ENCODE measurements at places on chromosomes 3 and 15.

DNA sequence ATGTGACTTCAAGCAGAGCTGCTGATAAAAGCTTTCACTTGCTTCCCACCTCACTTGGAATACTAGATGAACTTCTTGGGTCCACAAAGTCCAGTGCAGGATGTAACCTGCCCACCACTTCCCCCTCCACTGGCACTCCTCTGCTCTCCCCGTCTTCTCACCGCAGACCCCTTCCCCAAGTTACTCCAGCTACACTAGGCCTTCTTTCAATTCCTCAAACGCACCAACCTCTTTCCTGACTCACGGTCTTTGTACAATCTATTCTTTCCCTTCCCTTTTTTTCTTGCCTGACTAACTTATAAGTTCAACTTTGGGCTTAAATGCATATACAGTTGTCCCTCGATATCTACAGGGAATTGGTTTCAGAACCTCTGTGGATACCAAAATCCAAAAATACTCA is 5.2 kb upstream of the ATP13A3 start:
- DNase-seq = no peak

DNA sequence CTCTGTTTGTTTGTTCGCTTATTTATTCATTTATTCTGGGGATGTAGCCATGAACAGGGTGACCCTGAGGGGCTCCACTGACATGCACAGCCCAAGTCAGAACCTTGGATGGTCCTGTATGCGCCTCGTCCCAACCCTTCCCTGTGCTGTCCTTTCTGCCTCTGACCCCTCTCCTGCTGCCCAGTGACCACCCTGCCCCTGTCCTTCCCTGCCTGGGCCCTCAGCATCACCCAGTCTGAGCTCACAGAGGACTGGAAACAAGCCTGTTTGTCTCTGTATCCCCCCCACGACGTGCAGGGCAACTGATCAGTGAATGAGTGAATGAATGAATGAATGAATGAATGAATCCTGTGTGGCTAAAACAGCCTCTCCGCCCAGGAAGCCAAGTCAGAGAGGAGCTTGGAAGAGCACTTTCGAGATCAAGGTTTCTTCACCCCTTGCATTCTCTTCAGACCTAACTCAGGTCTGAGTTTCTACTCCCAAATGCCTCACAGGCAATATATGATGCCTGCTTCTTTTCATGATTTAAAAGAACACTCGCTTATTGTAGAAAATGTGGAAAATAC is 157.7 kb downstream of the SMAD6 start:
- peak; percentile 9 for DNase-seq

- no peak for DNase-seq
Observed at GRCh38 chr3:141619450-141619849, 118.6 kb upstream of the RNF7 start.

DNA sequence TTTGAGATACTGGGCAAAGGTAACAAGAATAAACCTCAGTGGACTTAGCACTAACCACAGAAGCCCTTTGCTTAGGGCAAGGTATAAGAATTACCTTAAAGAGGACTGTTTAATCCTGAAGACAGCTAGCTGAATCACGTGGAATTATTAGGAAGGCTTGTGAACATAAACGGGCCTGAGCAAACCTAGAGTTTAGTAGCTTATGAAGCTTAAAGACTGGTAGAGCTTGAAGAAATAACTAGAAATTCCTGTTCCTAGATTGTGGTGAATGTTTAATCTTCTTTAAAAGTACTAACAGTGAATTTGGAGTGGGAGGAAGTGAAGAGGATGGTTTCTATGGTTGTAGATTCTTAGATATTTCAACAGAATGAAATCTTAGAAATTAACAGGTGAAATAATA is 428.9 kb upstream of the THRB start:
- DNase-seq = no peak

DNA sequence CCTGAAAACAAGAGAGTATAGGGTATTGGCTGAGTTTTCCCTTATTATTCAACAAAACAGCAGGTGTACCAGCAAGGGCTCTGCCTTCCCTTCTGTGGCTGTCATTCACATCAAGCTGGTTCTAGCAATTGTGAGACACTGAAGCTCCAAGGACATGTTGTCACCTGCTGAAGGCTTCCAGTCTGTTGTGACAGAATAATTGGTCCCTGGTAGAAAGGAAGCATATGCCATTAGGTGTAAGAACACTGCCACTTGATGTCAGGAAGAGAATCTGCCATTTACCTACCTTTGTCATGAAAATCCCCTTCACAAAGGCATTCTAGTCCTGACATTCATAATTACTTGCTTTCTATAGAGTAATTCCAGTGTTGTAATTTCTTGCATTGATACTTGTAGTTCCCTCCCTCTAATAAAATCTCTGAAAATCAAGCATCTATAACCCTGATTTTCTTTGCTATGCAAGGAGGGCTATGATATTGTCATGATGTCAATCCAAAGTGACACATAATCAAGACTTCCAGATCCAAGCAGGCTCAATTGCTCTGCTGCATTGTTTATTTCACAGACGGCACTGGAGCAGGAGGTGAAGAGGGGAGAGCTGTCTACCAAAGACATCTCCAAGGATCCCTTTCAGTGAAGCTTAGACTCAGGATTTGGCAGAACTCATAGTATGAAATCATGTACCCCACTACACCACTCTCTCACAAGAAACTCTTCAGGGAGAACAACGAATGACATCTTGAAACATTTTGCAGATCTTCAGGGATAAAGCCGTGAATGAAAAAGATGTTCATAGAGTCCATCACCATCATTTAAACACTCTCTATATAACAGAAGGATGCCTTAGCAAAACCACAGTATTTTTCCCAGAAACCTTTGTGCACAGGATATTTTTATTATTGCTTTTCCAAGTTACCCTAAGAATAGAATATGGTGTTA is 425.3 kb downstream of the RBMS3 start:
- DNase-seq = no peak

DNA sequence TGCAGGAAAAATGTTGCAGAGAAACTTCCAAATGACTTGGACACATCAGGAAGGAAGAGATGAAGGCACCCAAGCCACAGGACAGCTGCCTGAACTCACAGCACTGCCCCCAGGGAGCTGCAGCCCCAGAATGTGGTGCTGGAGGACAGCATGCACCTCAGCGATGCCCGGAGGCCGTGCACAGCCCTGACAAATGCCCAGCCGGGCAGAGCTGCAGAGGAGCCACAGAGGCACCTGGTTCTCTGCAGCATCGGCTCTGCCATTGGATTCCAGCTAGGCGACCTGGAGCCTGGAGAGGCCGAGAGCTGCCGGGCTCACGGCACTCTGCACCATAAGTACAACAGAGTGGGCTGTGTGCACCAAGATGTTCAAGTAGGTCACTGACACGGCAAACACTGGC is 97.5 kb downstream of the OCA2 start:
- DNase-seq = no peak

GRCh38 chr3:58490860-58491501 is 915 bp upstream of the KCTD6 start:
- peak; percentile 61 for DNase-seq

DNA sequence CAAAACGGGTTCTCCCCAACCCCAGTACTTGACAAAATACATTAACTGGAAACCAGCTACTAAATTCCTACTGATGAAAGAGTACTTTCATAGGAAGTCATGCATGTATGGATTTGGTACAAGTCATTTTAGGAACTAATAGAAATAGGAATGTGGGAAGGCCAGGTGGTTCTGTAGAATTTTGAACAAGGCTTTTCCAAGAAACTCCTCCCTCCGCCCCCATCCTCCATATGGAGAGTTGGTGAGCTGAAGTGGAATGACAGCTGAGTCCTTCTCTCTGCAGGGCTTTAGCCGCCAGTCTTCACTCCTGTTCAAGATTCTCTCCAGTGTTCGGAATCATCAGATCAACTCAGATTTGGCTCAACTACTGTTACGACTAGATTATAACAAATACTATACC is 33.2 kb downstream of the TUBGCP4 start:
- no peak for DNase-seq

GRCh38 chr15:39376371-39376909 is 204.4 kb upstream of the THBS1 start:
- no peak for DNase-seq

- DNase-seq = no peak
Observed at GRCh38 chr3:101138817-101139216, 145.6 kb upstream of the ABI3BP start.

- peak; percentile 68 for DNase-seq
Observed at GRCh38 chr3:38136393-38136776, 542 bp downstream of the ACAA1 start.

DNA sequence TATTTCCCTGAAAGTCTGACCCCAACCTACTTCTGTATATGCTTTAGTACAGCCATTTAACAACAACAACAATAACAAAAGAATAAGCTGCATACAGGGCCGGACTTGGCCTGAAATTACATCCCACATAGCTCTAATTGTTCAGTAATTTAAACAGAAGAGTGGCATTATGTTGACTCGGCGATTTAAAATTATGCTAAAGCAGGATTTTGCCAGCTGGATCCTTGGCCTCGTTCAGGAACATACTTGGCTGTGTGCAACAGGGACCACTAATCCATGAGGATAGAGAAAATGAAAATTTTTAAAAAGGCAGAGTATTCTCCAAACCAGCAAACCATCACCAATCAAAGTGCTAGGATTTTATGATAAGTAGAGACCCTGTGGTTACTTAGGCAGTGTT is 433.1 kb upstream of the RBMS3 start:
- DNase-seq = no peak

DNA sequence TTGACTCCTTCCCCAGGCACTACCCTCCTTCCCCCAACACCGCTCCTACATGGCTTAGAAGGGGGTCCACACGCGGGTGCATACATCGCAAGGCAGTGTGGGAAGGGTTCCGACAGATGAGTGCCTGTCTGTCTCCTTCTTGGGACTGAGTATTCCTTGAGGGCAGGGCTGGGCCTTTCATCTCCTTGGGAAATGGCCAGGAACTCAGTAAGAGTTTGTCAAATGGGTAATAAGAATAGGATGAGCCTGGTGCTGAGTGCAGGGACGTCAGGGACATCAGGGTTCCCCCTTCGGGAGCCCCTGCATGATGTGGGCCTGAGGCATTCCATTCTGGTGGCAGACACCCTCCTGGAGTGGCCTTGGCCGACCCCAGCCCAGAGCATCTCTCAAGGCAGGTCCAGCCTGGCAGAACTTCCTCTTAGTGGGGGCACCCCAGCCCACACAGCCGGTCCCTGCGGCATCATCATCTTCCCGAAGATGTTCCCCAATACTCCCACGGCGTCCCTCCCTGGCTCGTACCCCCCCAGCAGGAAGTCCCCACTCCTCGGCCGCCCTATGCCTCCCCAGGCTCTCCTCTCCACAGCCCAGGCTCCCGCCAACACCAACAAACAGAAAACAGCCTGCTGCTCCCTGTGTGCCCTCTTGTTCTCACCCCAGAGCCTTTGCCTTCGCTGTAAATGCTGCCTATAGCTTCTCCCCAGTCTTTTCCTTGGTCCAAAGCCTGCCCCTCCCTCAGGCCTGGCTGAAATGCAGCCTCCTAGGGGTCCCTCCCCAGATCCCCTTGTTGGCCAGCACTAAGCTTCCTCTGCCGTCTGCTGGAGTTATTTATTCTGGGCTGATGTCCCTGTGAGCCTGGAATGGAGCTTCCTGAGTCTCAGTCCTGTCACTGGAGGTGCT is 67.5 kb upstream of the LCTL start:
- DNase-seq = no peak

DNA sequence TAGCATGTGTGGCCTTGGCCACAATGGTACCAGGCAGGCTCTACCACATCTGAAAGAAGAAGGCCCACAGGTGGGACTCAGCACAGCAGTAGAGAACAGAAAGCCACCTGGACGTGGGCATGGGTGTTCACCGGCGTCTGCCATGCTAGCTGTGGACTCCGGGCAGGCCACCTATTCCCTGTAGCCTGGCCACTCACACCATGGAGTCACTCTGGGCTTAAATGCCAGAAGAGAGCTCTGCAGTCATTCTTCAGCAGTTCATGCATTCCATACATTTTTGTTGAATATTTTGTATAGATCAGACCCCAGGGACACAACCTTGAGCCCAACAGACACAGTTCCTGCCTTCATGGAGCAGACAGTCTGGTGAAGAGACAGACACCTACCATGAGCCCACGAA is 138.6 kb downstream of the SRGAP3 start:
- no peak for DNase-seq

GRCh38 chr15:60520825-60521368 is 42.0 kb upstream of the ICE2 start:
- peak; percentile 68 for DNase-seq

DNA sequence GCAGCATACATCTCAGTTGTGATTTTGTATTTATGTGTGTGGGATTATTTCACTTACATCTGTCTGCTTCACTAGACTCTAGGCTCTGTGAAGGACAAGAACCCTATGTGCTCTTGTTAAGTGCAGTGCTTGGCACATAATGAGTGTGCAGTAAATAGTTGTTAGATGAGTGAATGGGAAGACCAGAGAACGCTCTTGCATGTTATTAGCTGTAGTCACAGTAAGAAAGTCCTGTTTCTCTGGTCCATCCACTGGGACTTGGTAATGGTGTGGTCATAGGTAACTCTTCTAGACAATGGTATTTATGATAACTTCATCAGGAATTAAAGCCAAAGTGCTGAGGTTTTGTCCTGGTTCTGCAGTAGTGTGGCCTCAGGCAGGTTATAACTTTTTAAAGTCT is 1.4 kb upstream of the AQP9 start:
- no peak for DNase-seq

DNA sequence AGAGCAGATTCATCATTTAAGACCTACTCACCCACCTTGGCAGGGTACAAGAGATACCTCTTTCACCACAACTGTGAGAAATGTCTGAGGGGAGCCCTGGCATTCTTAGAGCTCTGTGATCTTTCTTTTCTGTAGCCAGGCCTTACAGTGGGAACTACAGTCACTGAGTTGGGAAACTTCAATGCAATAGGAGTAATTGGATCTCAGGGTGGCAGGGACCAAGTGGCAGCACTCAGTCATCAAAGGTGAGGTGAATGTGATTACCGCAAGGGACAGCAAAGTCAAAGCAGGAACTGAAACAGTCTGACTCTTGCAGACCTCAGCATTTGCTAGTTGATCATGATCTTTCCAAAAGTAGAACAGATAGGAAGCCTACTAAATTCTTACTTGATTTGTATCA is 7.2 kb upstream of the MCF2L2 start:
- no peak for DNase-seq

- no peak for DNase-seq
Observed at GRCh38 chr15:31274496-31275330, 51.9 kb upstream of the KLF13 start.

DNA sequence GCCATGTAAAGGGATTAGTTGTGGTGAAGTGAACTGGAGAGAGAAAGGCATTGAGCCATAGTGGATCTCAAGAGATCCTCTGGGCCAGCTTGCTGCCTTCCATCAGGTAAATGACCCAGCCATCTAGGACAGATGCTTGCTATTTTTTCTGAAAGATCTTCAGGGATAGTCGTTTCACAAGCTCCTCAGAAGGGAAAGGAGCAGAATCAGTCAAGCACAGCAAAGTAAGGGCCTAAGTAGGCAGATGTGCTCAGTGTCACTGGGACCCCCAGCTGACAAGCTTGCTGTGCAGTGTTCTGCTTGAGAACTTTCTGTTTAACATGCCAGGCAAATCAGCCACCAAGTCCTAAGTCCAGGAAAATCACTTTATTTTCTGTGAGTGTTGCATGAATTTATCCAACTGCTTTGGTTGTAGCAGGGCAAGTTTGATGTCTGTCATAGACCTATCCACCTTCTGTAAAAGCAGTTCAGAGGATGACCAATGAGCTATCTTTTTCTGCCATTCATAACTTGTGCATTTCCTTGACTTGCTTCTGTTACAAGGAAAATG is 319.8 kb downstream of the IL5RA start:
- no peak for DNase-seq

All from ovary (tissue), 10 donors.